Astrocyte of the spinal cord (primary cell): ENCODE measurements at places on chromosomes 3 and 15.
A peak's percentile ranks its signal among the peaks of the same experiment; 100 is the strongest.

- DNase-seq, result no peak
Measured at GRCh38 chr3:45599424-45599886, 4.9 kb downstream of the LIMD1 start.

DNA sequence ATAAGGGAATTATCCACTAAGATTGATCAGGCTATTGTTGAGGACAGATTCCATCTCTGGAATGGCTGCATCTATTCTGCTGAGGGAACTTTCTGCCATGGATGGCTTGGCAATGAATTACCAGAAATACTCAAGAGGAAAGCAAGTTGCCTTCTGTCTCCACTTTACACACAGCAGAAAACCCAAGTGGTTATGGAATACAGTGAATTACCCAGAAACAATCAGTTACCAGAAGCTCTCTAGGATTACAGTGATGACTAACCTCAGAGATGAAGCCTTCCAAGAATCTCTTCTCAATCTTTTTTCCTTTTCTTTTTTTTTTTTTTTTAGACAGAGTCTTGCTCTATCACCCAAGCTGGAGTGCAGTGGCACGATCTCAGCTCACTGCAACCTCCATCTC, 183.3 kb downstream of the WDR76 start:
- peak; percentile 70 for DNase-seq

DNA sequence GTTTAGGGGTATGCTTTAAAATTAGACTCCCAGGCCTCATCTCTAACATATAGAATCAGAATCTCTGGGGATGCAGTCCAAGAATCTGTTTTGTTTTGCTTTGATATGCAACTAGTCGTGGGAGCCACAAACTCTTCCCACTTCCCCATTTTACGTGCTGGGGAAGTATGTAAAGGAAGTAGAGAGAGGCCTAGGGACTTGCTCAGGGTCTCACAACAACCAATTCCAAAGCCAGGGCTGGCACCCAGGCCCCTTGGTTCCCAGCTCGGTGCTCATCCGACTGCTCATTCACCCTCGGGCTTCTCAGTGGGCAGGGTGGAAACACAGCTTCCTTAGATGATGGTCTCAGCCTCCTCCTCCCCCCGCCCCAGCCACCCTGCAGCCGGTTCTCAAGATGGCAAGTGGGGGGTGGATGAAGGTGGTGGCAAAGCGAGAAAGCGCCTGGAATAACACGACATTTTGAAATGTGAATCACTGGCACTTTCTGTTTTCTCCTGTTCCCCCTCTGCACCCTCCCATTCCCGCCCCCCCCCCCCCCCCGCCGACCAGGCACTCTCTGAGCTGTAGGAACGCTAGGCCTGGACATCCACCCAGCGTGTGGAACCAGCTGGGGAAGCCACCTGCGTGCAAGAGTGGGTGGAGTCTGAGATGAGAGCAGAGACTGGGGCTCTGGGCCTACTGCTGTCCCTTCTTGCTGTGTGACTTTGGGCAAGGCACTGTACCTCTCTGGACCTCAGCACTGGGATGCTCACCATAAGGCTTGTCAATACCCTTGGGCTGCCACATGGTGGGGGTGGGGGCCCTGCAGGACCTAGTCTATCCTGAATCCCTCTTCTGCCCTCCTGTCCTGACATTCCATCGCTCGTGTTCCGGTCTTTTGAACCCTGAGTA, 214.5 kb downstream of the RPLP1 start:
- no peak for DNase-seq

GRCh38 chr15:32715276-32715675, 2.5 kb upstream of the GREM1 start:
- DNase-seq, result peak; percentile 53

DNA sequence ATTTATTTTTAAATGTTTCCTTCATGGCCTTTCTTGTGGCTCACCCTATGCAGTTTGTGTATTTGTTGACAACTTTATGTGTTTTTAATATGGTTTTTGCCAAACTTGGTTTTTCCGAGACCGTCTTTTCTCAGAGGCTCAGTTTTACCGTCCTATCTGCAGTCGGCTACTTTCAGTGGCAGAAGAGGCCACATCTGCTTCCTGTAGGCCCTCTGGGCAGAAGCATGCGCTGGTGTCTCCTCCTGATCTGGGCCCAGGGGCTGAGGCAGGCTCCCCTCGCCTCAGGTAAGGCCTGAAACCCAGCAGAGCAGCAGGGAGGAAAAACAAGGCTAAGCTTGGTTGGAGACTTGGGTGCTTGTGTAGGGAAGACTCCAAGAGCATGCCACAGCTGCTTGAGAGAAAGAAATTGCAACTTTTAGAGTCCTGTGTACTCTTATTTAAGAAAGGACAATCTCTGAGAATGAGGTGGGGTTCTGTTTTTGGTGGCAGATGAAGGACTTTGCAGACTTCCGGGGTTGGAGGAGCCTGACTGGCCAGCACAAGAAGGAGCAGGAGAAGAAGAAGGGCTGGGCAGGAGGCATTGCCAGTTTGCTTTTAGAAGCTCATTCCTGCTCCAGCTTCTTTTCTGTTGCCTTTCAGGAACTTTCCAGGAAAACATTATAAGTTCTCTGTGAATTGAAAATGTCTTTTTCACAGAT, at the start of gene TIGIT:
TSS of gene TIGIT (plus strand) at position 191 of the 698 bp plus-strand sequence. CDS start at position 225, 34 bp downstream.
- DNase-seq, result no peak

- DNase-seq, result peak; percentile 60
Measured at GRCh38 chr3:35528728-35529127, 110.6 kb upstream of the ARPP21 start.

- DNase-seq, result no peak
Measured at GRCh38 chr3:141080431-141080830, 29.3 kb downstream of the SPSB4 start.
